Stimulated activated CD4-positive, alpha-beta T cell treated with anti-CD3 and anti-CD28 coated beads, Interleukin-1b, Interleukin-23, amount 100 ng/mL, for 4 hours (primary cell): ENCODE measurements at places on chromosomes 2 and 18.

GRCh38 chr18:24185805-24186204, 46.9 kb downstream of the CABYR start:
- no peak for DNase-seq

- DNase-seq = no peak
Observed at GRCh38 chr2:240440704-240441320, 5.3 kb downstream of the GPC1 start.

DNA sequence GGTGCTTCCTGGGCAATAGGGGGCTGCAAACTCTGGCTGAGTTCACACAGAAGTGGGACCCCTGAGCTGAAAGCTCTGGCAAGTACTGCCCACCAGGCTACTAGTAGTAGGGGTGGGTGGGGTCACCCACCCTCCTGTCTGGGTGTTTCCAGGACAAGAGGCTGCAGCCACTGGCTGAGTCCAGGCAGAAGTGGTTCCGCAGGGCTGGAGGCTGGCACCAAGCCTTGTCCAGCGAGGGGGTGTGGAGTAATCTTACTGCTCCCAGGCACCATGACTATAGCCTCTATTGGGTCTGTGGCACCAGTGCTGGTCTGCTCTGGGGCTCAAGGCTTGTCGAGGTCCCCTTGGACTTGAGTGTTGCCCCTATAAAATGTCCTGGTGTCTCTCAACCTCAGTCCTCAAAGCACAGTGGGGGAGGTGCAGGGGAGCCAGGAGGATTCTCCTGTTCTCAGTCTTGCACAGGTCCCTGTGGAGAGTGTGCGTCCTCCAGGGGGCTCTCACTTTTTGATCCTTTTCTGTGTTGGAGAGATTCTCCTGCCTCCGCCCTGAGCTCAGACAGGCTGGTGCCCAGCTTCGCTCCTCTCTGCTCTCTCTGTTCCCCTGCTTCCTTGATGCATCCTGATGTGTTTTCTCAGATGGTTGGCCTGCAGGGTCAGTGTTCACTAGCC, 48.1 kb downstream of the NUP35 start:
- DNase-seq = no peak

- DNase-seq = no peak
Observed at GRCh38 chr2:40752796-40753195, 300.9 kb upstream of the SLC8A1 start.

GRCh38 chr2:147161746-147162145, 683.1 kb upstream of the ACVR2A start:
- no peak for DNase-seq

GRCh38 chr18:9103376-9103873, 926 bp downstream of the NDUFV2 start:
- no peak for DNase-seq

GRCh38 chr2:198036029-198036879, 231.9 kb downstream of the PLCL1 start:
- DNase-seq = no peak

DNA sequence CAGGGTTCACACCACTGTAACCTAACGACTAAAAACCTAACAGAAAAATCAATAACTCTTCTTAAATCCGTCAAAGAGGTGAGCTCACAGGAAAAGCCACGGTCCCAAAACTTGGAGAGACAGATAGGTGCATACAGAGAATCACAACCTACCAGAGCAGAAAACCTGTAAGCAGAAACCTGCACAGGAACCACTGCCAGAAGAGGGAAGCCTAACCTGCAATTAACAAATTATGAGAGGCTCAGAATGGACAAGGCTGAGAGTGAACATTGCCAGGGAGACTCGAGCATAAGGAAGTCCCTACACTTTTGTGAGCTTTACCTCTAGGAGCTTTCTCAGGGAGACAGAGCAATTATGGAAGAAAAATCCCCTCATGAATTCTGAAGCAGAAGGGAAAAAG, 156.2 kb upstream of the NETO1 start:
- no peak for DNase-seq
